NCI-H1417 treated with DMSO at 0.1 percent for 48 hours (cell line): ENCODE measurements at places on chromosomes 2 and 18.

- DNase-seq = no peak
Measured at GRCh38 chr2:231716666-231717280, 8.4 kb downstream of the PTMA start.

DNA sequence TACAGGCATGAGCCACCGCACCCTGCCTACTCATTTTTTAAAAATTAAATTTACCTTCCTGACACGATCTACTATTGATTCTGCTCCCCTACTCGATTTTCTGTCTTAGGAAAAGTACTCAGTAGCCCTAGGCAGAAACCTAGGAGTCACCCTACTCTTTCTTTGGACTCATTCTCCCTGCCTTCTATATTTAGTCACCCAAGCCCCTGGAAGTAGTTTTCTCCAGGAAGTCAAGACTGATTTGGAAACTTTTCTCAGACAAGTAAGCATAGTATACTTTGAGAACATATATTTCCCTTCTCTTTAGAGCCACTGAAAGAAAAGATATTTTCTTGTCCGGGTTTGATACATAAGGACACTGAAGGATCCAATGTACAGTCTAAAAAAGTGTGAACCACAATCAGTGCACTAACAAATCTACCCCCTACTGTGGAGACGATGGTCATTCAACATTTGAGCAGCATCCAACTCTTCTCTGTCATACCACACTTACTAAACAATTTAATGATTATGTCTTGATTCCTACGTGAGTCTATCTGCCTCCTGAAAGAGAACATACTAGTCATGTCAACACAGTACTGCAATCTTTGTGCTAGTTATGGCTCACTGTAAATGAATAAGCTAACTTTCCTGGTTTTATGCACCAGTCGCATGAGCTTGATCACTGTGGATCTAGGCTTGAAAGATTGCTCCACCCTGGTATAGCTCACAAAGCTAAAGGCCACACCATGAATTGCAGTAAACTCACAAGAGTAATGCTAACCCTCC, 19.8 kb downstream of the YWHAQ start:
- DNase-seq = no peak

- no peak for DNase-seq
Measured at GRCh38 chr2:37776487-37776886, 105.0 kb upstream of the CDC42EP3 start.

DNA sequence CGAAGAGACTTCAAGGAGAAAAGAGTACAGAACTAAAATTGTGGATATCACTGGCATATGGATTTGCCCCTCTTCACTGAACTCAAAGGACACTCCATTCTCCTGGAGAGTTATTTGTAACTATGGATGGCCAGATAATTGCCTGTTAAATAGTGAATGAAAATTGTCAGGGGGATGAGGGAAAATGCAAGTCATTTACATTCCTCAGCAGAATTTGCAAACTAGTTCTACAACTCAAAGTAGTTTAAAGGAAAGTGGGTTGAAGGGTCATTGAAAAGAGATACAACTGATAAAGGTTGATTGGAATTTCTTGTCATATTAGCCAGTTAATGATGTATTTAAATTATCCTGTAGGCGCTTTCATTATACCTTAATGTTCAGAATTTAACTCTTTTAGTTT, 266.5 kb upstream of the SPOPL start:
- no peak for DNase-seq

DNA sequence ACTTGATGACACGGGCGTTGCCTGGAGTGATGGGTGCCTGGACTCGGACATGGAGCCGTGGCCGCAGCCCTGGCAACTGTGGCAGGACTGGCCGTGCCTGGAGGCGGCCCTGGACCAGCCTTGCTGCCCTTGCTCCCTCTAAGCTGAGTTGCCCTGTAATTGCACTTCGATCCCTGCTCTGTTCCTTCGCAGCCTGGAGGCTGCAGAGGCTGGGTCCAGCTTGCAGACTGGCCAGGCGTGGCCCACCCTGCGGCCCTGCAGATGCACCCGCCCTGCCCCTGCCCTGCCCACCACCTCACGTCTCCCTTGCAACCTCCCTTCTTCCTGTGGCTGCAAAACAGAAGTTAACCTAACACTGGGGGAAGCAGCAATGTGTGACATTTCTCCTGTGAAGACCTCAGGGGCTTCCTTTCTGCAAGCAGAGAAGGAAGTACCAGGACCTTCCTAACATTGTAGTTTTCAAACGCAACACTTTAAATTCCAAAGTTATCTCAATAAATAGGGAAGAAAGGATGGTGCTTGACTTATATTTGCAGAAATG, 174.6 kb upstream of the TPO start:
- DNase-seq = no peak

DNA sequence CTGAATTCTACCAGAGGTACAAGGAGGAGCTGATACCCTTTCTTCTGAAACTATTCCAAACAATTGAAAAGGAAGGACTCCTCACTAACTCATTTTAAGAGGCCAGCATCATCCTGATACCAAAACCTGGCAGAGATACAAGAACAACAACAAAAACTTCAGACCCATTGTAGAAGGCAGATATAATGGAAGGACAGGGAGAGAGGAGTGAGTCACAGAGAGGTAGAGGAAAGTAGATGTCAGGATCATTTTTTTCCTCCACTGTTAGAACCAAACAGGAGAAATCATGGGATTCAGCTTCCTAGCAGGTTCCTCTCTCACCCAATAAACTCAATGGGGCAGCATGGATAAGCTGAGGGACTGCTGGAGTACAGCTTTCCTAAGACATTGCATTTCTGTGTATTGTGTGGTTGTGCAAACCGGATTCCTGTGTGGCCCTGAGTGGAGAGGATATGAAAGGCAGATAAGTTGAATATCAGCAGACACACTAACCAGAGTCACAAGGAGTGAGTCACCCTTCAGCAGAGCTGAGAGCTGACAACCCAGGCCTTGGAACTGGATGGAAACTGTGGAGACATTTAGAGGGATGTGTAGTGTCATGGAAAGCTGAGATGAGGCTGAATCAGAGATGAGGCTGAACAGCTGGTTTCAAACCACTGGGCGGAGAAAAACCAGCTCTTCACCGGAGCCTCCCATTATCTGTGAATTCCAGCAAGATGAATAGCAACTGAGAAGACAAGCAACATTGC, 60.9 kb upstream of the MMADHC start:
- DNase-seq = no peak

GRCh38 chr2:227513113-227513512, 41.2 kb downstream of the AGFG1 start:
- DNase-seq = no peak

DNA sequence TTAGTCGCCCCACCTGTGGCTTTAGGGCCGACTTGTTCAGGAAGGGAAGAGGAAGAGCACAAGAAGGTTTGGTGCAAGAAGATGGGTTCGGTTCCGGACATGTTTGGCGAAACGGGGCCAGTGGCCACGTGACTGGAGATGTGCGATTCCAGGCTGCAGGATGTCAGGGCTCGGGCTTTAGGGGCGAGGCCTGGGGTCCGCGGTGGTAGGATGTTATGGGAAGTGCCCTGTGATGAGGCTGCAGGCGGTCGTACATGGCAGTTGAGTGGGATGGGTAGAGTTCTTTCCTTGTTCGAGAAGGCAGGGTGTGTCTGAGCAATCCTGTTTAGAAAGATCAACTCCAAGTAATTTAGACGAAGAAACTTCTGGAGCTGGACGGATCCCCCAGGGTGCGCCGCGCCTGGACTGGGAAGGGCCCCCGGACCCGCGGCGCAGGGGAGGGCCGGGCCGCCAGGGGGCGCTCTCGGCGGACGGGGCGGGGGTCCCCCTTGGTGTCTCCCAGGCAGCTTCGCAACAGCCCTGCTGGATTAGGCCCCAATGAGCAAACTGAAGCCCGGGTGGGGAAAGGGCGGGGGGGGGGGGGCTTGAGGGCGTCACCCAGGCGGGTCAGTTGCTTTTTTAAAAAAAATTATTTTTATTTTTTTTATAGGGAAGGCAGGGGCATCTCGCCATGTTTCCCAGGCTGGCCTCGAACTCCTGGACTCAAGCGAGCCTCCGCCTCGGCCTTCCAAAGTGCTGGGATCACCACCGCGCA, 17.2 kb upstream of the SDC1 start:
- DNase-seq = no peak

GRCh38 chr2:48015421-48015820, 109.1 kb upstream of the FBXO11 start:
- DNase-seq = no peak

DNA sequence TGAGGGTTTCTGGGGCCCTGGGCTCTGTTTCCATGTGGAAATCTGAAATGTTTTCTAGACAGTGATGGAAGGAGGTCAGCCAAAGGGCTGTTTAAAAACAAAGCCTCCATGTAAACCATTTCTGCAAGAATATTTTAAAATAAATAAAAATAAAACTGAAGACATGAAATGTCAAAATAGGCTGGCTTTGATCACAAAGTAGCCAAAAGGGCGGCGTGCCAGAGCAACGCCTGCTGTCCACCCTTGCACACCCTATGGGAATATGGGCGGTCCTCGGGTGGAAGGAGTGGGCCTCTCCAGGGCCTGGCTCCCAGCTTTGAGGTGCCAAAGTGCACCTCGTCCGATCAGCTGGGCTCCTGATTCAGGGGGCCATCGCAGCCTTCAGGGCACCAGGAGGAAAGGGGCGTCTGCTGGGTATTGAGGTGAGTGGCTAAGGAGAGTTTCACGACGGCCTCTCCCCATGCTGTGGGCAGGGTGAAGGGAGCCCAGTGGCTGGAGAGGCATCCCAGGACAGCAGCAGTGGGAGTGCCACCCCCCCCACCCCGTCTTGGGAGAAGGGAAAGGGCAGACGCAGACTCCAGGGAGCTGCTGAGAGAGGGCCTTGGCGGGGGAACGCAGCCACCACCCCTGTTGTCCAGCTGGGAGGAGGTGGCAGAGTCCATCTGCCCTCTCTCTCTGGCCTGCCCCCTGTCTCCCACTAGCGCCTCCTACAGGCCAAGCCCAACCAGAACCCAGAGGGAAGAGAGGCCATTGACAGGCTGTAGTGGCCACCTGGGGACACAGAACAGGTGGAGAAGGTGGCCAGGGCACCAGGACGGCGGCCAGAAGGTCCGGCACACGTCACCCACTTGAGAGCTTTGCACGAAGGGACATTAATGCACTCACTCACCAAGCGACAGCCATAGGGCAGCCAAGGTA, 5.7 kb upstream of the ERFE start:
- DNase-seq = no peak

GRCh38 chr2:187527262-187527661, 27.0 kb downstream of the TFPI start:
- DNase-seq = no peak

DNA sequence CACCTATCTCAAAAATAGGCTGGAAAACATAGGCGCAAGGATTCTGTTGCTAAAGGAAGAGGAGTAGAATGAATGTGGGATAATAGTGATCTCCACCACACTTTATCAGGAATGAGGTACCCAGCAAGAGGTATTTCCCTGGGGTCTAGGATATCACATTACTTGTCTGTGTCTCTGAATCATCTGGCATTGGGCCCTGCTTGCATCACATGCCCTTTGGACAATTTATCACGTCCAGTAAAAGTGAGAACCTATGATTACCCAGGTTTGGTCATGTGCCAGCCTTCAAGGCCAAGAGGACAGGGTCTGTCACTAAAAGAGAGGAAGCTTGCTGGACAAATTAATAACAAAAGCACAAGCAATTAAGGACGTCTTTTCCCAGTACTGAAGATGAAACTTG, 11.4 kb upstream of the TRAPPC8 start:
- DNase-seq = no peak
